ENCODE measurements at places on chromosomes 5 and 9.
A peak's percentile ranks its signal among the peaks of the same experiment; 100 is the strongest.

GRCh38 chr5:159975462-159976019 lies 33.4 kb upstream of the TTC1 start:
- peak; percentile 66 for DNase-seq

DNA sequence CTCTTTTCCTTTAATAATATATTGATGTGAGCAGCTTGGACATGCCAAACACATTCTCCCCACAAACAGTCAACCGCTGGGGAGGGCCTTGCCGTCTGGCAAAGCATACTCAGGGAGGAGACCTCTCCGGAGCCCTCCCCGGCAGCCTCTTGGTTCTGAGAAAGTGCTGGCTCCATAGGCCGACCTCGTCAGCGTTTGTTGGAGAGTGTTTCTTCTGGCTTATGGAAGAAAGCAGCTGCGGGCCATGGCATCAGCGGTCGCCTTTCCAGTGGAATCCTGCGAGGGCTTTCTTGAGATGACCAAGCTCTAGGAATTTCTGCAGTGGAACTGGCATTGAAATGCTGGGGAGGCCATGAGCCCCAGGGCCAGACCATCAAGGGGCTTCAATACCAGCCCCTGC lies 405.7 kb upstream of the IRX4 start:
- DNase-seq: no peak

DNA sequence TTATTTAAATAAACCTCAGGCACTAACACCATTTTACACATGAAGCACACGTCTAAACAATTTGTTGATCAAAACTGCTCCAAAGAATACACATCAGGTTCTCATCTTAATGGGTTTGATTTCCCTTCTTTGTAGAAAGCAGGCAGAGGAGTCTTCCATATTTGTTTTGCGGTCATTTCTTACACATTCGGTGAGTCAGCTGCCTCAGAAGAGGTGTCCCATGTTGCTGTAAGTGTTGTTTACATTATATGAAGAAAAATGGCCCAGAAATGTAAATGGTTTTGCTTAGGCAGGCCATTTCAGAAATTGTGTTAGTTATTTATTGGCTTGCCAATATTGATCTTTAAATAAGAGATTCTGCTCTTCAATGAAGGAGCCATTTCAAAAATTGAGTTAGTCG lies 325.8 kb downstream of the TENT4A start:
- DNase-seq: no peak

GRCh38 chr5:86679529-86679928 lies 61.8 kb downstream of the COX7C start:
- DNase-seq: peak; percentile 57

- DNase-seq: no peak
Observed at GRCh38 chr9:70678153-70678552, 263.7 kb upstream of the KLF9 start.

GRCh38 chr5:135214897-135215616 lies 181.0 kb upstream of the PITX1 start:
- DNase-seq: no peak

DNA sequence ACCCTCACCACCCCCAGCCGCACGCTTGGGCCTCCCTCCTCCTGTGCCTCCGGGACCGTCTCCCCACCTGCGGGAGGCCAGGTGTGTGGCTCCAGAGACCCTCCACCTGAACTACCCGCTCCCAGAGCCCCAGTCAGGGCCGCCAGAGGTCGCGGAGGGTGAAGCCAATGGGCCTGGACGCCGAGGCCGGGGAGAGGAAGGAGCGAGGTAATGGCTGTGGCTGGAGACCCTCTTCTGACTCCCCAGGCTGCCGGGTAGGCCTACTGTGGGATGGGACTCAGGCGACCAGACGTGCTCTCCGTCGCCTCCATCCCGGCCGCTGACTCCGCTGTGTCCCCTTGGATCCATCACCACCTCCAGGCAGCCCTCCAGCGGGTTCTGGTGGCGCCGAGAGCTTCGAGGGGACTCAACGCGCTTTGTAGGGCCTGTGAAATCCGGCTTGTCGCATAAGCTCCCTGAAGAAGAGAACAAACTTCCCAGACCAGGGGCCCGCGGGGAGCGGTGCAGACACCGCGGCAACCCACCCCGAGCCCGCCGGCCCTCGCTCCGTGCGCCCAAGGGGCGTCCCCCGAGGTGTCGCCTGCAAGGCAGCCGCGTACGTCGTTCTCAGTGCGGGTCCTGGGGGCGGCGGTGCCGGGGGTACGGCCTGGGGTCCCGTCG lies 12.6 kb downstream of the IRX2 start:
- DNase-seq: no peak

- no peak for DNase-seq
Observed at GRCh38 chr5:98308960-98309359, 464.5 kb upstream of the RGMB start.

DNA sequence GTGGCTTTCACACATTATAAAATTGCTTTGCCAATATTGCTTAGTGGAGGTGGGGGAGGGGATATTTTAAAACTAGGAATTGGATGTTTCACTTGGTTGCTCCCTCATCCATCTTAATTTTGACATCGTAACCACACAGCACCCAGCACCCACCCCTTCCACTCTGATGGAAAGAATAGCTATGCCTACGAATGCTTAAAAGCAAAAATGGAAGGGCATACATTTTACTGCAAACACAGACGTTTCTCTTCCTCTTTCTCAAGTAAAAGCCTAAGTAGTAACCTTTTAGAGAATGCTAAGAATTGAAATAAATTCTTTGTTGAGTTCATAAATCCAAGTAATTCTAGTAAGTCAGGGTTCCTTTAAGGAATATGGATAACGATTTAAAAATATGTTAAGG lies 69.9 kb downstream of the JAKMIP2 start:
- no peak for DNase-seq

DNA sequence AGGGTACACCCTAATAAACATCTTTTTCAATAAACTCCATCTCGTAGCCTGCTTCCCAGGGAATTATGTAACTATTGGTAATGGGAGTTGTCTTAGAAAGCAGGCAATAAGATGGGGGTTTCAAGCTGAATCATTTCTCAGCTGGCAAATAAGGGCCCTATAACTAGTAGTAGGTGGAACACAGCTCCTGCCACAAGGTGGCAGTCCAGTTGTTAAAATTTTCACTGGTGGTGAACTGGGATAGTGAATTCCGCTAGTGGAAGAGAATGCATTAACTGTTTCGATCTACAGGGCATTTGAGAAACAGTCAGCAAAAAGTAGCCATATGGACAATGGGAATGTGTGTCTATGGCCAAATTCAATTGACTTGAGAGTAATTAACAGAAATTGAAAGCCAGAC lies 27.7 kb downstream of the PCDHB15 start:
- no peak for DNase-seq

- peak; percentile 11 for DNase-seq
Observed at GRCh38 chr5:23332650-23333251, 174.7 kb upstream of the PRDM9 start.

GRCh38 chr5:141479776-141480175 lies 4.0 kb downstream of the PCDHGC3 start:
- DNase-seq: no peak

- DNase-seq: no peak
Observed at GRCh38 chr5:177426566-177427210, at the start of gene GRK6. TSS of gene GRK6 (plus strand) at chr5:177426676. CDS start at chr5:177426846, 170 bp downstream.

DNA sequence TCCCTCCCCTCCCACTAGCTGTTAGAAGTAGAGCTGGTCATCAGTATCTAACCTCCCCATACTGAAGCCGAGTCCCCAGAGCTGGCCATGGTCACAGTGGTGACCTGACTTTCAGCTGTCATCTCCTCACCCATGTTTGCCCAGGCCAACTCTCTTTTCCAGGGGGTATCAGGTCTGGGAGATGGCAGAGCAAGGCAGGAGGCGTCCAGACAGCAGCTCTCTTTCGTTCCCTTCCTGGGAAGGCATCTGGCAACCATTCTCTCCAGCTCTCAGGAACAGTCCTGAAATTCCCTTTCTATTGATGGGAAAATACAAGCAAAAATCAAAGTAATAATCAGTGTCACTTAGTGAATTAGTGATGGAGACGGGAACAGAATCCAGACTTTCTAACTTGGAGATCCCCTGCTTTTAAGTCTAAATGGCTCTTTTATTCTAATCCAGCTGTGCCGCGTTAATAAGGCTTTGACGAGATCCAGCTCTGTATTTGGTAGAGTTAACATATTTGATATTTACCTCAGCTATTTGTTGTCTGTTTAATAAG lies 21.3 kb upstream of the AOPEP start:
- DNase-seq: no peak

GRCh38 chr9:34644766-34645314 lies 1.6 kb upstream of the GALT start:
- DNase-seq: no peak

- DNase-seq: peak; percentile 74
Observed at GRCh38 chr5:159947708-159948358, 31.6 kb downstream of the ADRA1B start.

DNA sequence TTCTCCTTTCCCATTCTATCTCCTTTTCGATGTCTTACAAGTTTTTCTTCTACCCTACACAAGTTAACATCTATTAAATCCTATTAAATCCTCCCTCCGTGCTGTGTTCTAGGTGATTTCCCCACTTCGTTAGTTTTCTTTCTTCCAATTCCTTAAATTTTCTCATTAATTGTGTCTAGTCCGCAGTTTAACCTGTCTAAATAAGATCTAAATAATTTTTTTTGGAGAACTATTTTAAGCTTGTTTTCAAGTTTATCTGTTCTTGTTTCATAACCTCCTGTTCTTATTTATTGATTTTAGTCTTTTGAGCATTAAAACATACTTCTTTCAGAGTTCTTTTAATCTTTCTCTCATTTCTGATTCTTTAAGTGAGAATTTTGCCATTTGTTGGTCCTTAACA lies 109.3 kb downstream of the UHRF2 start:
- no peak for DNase-seq

GRCh38 chr9:3835393-3835792 lies 309.6 kb upstream of the RFX3 start:
- DNase-seq: no peak

- DNase-seq: no peak
Observed at GRCh38 chr9:16030528-16031185, 477.8 kb downstream of the CCDC171 start.

DNA sequence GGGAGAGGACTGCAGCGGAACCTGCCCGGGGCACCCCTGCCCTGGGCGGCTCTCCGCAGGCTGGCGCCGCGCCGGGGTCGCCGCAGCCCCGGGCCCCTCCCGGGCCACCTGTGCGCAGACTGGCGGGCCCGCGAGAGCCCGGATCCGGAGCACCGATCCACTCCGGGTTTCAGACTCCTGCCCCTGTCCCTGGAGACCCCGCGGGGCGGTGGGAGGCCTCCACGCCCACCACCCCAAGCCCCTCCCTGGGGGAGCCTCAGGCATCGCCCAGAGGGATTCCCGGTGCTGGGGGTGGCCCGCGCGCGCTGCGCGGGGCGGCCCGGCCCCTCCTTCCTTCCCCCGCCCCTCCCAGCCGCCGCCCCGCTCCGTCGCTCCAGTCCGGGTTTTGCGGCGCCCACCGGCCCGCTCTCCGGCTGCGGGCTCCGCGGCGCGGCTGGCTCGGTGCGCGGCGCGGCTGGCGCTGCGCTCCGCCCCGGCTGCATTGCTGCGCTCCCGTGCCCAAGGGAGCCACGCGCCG lies at the start of gene UNC5A:
TSS of gene UNC5A (plus strand) at position 479 of the 517 bp plus-strand sequence. CDS start 192 bp downstream, outside the sequence.
- peak; percentile 42 for DNase-seq

DNA sequence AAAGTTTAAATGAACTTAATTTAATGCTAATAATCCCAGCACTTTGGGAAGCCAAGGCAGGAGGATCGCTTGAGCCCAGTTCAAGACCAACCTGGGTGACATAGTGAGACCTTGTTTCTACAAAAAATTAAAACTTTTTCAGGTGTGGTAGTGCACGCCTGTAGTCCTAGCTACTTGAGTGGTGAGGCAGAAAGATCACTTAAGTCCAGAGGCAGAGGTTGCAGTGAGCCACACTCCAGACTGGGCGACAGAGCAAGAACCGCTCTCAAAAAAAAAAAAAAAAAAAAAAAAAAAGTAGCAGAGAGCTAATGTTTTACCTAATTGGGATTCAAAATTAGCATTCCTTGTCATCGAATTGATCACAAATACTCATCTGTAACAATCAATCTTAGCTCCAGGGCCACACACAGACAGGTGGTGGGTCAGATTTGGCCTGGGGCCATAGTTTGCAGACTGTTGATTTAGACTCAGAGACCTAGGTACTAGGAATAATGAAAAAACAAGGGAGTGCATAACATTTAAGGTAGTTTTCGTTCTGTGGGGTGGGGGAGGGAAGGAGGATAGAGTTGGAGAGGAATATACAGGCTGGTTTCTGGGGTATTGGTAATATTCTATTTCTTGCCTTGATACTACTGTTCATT lies 21.4 kb downstream of the HSDL2 start:
- no peak for DNase-seq

GRCh38 chr9:105832096-105832710 lies 137.9 kb downstream of the TMEM38B start:
- no peak for DNase-seq

Data from cerebellar cortex (tissue), 1 donor.